ENCODE measurements at places on chromosomes 16 and 17.

DNA sequence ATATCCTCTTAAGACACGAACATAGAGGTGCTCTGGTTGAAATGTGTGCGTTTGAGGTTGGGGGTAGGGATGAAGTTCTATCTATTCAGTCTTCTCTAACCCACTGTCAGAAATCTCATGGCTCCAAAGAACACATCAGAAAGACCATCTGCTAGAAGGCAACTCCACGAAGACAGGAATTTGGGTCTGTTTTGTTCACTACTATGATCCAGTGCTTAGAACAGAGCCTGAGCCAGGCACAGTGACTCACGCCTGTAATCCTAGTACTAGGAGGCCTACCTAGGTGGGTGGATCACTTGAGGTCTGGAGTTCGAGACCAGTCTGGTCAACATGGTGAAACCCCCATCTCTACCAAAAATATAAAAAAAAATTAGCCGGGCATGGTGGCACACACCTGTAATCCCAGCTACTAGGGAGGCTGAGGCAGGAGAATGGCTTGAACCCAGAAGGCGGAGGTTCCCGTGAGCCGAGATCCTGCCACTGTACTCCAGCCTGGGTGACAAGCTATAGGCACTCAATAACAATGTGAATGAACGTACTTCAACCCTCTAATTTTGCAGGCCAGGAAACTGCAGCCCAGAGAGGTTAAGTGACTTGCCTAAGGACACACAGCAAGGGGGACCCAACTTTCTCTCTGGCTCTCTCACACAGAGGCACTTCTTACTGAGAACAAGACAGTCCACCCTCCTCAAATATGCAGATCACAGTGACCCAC lies 2.3 kb downstream of the CASKIN2 start:
- DNase-seq, result no peak

DNA sequence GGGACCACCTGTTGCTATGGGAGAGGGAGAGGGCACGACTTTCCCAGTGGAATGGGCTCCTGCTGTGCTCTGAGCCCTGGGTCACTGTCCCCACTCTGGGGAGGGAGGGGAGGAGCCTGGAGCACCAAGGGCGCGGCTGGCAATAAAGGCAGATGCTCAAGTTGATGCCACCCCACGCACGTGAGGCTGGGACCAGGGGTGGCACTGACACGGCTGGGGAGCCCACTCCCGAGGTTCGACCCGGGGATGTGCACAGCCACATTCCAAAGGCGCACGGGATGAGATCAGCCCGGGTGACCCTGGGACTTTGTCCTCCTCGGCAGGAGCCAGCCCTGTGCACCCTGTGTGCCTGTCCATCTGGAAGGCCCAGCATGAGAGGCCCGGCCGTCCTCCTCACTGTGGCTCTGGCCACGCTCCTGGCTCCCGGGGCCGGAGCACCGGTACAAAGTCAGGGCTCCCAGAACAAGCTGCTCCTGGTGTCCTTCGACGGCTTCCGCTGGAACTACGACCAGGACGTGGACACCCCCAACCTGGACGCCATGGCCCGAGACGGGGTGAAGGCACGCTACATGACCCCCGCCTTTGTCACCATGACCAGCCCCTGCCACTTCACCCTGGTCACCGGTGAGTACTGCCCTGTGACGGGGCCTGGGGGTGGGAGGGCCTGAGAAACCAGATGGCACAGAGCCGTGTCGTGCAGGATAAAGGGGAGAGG lies at the start of gene ENPP7:
TSS of gene ENPP7 (plus strand) at position 175 of the 715 bp plus-strand sequence. CDS start at position 372, 197 bp downstream.
- DNase-seq, result no peak

DNA sequence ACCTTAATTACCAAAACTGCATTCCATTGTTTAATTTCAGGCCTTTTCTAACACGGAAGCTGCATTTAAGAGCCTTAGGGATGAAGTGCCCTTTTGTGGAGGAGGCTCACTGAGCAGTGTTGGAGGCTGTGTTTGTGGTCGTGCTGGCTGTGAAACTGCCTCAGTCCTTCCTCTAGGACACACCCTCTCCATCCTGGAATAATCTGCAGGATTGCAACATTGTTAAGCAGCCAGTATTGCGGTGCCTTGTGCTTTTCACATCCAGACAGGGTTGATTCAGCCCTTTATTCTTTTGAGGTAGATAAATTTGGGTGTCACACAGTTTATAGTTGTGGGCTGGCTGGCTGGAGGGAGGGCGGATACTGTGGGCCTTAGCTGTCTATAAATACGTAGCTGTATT lies 141.6 kb downstream of the CDRT15L2 start:
- DNase-seq, result no peak

DNA sequence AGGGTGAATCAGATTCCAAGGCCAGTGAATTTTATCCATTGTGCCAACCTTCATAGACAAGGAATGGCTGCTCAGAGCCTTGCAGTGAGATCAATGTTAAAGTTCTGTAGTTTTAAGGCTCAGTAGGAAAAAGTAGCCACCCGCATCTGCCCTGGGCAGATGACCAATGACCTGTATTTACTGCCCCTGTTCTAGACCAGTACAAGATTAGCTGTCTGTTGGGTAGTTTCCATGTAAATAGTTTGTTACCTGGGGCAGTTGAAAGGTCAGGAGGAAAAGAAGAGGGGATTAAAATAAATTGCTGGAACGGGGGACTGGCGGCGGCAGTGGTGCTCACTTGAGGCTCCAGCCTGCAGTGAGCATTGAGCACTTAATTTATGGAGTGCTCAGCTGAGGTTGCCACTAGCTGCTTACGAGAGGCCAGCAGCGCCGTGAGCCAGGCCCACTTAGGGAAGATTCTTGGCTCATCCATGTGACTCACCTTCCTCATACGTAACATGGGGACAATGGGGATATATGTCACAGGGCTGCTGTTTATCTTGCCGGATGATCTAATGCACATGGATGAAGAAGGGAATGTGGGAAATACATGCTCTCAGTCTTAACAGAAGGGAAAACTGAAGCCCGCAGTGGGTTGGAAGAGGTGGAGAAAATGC lies 10.7 kb upstream of the NOS2 start:
- no peak for DNase-seq

DNA sequence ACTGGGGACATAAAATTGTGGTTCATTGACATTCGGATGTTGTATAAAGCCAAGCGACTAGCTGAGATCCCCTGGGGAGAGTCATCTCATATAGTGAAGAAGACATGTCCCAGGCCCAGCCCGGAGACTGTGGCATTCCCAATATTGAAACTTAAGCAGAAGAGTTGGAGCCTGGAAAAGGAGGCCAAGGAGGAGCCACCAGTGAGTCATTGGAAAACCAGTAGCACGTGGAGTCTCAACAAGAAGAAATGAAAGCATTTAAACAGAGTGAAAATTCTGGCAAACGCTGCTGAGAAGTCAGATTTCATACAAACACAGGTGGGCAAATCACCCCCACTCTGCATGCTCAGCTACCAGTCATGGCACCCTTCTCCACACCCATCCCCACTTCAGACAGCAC lies 9.4 kb upstream of the ELAC2 start:
- DNase-seq, result no peak

DNA sequence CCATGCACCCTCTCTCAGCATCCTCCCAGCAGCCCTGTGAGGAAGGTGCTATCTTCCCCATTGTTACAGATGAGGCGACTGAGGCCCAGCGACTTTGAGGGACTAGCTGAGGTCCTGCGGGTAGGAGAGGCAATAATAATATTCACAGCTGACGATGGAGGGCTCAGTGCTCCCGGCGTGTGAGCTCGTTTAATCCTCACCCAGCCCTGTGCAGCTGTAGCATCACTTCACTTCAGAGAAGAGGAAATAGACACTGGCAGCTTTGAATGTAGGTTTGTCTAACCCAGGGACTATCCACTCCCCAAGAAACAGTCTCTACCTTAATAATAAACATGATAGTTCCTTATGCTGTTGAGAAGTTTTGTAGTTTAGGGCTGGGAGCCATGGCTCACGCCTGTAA lies 21.6 kb downstream of the LASP1 start:
- DNase-seq, result no peak

- DNase-seq, result no peak
Observed at GRCh38 chr17:35540589-35541404, 3.3 kb upstream of the SLFN12L start.

- DNase-seq, result no peak
Observed at GRCh38 chr17:78988152-78988551, 8.4 kb upstream of the LGALS3BP start.

GRCh38 chr16:87950765-87951551 lies at the start of gene BANP:
Gene BANP, plus strand, starts transcription at chr16:87951434. Its CDS starts 23,682 bp downstream, at chr16:87975116.
- peak; percentile 82 for DNase-seq

DNA sequence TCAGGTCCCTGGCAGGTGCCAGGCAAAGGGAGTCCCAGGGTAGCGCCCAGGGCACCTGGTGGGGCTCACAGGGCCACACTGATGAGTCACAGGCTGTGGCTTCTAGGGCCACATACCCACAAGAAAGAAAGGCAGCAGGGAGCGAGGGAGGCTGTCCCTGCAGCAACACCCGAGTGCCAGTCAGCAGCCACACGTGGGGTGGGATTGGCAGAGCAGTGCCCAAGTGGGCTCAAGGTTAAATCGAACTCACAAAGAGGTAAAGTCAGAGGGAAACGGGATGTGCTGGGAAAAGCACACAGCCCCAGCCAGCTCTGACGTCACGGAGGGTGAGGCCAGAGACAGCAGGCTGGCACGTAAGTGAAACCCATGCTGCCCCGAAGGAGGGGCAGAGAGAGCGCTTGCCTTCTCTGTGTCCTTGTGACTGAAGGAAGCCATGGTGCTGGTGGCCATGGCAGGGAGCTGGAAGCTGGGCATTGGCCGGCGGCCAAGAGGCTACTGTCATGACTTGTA lies 33.8 kb downstream of the FA2H start:
- no peak for DNase-seq

DNA sequence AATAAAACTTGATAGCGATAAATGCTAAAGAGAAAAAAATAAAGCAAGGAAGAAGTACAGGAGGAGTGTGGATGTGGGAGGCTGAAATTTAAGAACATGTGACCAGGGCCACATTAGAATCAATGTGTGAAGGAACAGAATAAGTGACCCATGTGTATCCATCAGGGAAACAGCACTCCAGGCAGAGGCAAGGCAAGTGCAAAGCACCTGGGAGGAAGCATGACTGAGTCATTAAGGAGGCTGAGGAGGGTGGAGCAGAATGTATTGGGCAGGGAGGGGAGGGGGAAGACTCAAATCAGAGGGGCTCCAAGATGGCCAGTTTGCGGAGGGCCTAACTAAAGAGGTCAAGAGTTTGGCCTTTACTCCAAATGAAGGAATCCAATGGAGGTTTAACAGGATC lies 8.0 kb downstream of the CDR2 start:
- no peak for DNase-seq

DNA sequence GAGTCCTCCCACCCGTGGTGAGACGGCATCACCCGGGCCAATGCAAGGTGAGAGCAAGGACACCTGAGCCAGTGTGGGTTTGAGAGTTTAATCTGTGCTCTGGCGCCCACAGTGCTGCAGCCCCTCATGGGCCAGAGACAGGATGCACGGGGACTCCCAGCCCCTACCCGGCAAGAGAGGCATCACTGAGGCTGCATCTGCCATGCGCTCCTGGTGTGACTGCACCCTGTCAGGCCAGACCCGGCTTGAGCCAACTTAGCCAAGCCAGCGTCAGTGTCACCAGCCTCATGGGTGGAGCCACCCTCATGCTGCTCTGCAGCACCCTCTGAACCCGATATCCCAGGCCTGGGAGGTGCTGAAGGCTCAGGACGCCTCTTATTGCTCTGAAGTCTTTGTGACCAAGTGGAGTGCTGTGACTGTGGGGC lies 1.3 kb upstream of the BRICD5 start:
- no peak for DNase-seq

- no peak for DNase-seq
Observed at GRCh38 chr16:31202414-31203375, at the start of gene PYCARD. Gene PYCARD, minus strand, starts transcription at chr16:31202760. Its CDS starts 70 bp downstream, at chr16:31202690.

- DNase-seq, result no peak
Observed at GRCh38 chr16:790086-790485, 1.7 kb downstream of the CHTF18 start.

GRCh38 chr17:74085434-74085833 lies 118.0 kb upstream of the RPL38 start:
- no peak for DNase-seq
